Inflammatory macrophage (primary cell): ENCODE measurements at places on chromosomes 11 and 22.

DNA sequence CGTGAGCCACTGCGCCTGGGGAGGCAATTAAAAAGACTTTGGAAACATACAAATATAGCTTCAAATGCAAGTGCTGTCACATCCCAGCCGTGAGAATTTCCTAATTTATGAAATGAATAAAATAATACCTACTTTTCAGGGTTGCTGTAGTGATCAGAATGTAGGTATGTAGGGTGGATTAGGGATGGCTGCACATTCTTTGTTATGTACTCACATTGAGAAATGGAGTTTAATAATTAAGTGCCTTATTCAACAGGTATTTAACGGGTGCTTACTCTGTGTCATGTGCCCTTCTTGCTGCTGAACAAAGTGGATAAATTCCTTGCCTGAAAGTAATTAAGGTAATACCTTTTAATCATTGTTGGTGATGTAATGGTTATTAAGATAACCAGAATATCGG lies 37.0 kb downstream of the MMP7 start:
- no peak for DNase-seq

DNA sequence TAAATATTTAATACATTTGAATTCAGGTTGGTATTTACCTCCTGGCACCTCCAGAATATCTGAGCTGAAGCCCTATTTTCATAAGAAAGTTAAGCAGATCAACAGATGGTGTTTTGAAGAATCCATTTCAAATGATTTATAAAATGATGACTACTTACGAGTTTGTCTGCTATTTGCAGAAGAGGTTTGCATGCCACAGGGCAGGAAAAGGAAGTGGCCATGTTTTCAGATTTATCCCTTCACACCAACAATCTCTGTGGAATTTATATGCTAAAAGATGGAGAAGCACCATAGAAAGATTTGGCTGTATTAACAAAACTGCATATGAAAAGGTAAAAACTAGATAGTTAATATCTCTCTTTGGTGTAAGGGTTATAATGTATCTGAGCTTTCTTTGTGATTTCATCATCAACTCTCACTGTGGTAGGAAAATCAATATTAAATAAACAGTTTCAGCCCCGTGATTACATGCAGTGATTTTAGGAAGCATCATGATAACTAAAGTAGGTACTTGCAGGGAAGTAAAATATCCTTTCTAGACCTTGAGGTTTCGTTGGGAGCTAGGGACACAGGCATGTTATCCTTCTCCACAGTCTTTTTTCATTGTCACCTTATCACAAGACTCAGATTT lies 2.6 kb downstream of the BMAL1 start:
- no peak for DNase-seq

- no peak for DNase-seq
Measured at GRCh38 chr11:88683024-88683423, 345.5 kb upstream of the CTSC start.

DNA sequence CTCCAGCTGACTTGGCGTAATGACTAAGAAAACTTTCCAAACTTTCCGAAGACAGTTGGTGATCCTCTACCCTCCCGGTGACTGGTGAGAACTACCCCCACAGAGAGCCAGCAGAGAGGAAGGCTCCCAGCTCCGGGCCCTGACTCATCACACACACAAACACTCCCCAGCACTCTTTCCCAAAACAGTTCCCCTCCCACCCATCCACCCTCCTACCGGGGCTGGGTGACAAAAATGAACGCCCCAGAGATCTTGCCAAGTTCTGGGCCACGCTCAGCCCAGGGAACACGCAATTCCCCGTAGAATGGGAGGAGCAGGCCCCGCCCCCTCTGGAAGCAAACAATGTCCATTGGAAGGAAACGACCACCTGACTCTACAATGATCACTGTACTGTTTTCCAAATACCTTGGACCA lies 21.3 kb upstream of the JAM3 start:
- no peak for DNase-seq

- DNase-seq, result no peak
Measured at GRCh38 chr22:34567367-34567766, 498.6 kb upstream of the ISX start.

- DNase-seq, result no peak
Measured at GRCh38 chr22:33389936-33390335, 331.8 kb upstream of the SYN3 start.

DNA sequence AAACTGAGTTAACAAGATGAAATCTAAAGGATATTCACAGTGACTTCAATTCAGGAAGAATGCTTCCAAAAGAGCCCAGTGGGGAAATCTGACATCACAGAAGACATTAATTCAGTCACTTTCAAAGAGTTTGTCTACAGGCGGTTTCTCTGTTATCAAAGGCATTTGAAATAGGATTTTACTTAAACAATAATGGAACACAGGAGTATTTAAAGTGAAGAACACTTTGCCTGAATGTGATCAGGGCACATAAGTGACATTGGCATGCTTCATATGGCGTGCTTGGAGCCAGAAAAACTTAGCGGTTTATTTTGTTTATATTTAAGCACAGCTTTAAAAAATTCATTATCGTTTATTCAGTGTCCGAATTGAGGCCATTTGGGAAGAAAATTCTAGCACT lies 52.9 kb downstream of the PANX1 start:
- DNase-seq, result no peak

DNA sequence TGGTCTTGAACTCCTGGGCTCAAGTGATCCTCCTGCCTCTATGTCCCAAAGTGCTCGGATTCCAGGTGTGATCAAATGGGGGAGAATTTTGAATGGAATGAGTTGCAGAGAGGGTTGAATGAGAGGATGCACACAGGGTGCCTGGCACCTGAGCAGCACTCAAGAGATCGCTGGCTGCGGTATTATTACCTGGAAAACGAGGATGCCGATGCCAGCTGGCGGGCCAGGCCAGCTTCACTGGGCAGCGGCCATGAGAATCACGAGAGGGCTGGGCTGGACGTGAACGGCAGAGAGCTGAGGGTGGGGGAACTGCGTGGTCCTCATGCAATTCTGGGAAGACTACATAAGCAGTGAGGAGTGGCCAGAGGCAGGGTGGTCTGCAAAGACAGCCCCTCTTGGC lies 2.9 kb downstream of the MGAT3 start:
- no peak for DNase-seq

DNA sequence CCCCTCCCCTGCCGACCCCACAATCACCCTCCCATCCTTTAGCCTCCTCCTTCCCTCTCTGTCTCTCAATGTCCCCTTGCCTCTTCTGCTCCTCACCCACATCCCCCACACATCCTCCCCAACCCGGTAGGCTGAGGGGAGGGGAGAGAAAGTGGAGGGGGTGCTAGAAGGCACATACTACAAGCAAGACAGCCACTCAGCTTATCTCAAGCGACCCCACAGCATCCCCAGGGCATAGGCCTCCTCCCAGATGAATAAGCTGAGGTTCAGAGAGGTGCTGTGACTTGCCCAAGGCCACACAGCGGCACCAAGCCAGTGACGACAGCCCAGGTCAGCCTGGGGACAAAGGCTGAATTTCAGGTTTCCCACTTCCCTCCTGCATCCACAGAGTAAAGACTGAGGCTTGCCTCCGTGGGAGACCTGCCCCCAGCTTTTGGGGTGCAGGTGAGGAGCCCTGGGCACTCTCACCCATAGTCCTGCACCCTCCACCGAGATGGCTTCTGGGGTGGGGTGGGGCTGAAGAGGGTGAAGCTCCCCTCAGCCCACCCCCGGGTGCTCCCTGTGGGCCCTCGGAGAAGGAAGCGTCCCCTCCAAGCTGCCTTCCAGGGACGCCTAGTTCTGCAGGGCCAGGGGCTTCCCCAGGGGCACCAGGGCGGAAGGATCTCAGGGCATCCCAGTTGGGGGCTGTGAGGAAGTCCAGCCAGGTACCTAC lies 511 bp downstream of the RAC2 start:
- no peak for DNase-seq

GRCh38 chr11:92533657-92534335 lies 309.2 kb downstream of the FAT3 start:
- DNase-seq, result no peak

GRCh38 chr11:44507896-44508445 lies 57.5 kb upstream of the CD82 start:
- DNase-seq, result no peak

GRCh38 chr11:8863838-8864237 lies 47.2 kb upstream of the AKIP1 start:
- DNase-seq, result no peak

- peak; percentile 40 for DNase-seq
Measured at GRCh38 chr11:34280945-34281872, 76.6 kb downstream of the ABTB2 start.

GRCh38 chr11:61571869-61572268 lies 9.0 kb downstream of the SYT7 start:
- DNase-seq, result no peak

GRCh38 chr11:69167916-69168691 lies 12.4 kb downstream of the SMIM38 start:
- DNase-seq, result no peak

GRCh38 chr11:46429717-46430116 lies 38.1 kb upstream of the CHRM4 start:
- no peak for DNase-seq

- no peak for DNase-seq
Measured at GRCh38 chr11:11250470-11250869, 102.6 kb downstream of the CSNK2A3 start.

- DNase-seq, result peak; percentile 75
Measured at GRCh38 chr11:124793466-124794278, 6.5 kb downstream of the MSANTD2 start.

DNA sequence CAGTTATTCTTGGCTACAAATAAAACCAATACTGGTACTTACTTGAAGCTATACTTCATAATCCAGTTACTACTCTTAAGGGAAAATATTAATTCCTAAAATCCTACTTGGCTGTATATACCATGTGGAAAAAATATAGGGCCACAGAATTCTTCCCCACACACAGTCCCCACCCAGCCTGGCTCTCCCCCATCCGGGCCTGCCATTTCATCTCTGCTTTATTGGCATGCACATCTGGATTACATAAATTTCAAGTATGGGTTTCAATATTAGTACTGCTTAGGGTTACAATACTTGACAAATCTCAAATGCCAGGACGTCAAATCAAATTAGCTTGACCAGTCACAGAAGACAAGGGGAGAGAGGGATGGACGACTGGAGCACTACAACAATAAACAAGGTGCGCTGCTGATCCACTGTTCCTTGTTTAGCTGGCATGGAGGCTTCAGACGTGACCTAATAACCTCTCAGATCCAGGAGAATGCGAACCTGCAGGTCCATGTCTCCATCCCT lies 81.4 kb downstream of the ABTB2 start:
- DNase-seq, result no peak

GRCh38 chr11:94938095-94939055 lies 35.0 kb downstream of the CWC15 start:
- DNase-seq, result no peak

GRCh38 chr11:96001037-96001436 lies 77.1 kb upstream of the MTMR2 start:
- no peak for DNase-seq

- no peak for DNase-seq
Measured at GRCh38 chr11:87007963-87008362, 29.8 kb upstream of the TMEM135 start.

- no peak for DNase-seq
Measured at GRCh38 chr11:117750357-117750756, 46.7 kb downstream of the DSCAML1 start.

GRCh38 chr11:84372381-84372950 lies 1086.3 kb upstream of the CCDC90B start:
- no peak for DNase-seq

GRCh38 chr11:64887234-64887756 lies 8.9 kb upstream of the EHD1 start:
- no peak for DNase-seq

DNA sequence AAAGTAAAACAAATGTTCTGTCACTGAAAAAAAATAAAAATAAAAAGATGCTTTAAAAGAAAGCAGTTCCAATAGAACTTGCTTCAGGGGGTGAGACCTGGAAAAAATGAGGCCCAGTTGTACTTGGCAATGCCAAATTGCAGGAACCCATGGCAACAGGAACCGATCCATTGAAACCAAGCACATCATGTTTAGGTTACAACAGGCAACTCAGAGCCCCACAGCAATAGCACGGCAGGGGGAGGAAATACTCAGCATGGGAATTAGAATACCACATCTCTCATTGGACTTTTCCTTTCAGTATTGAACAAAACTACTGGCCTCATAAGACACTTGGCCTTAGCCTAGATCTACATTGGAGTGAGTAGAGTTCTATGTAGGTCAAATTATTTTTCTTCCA lies 84.3 kb downstream of the MSANTD4 start:
- no peak for DNase-seq

DNA sequence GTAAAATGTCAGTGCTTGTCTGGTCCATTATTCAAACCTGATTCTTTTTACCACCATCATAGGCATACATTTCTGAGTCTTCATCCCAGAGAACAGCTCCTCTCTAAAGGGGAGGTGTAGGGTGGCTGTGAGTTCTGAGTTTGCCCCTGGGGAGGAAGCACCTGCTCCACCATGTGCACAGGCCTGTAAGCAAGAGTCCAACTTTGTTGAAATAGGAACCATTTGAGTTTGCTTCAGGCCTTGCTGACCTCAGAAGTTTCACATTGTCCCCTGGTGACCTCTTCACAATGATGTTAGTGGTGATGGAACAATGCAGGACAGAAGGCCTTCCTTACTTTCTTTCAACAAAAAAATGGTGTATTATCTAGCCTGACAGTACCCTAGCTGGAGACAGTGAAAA lies 54.6 kb upstream of the TOP3B start:
- DNase-seq, result no peak

DNA sequence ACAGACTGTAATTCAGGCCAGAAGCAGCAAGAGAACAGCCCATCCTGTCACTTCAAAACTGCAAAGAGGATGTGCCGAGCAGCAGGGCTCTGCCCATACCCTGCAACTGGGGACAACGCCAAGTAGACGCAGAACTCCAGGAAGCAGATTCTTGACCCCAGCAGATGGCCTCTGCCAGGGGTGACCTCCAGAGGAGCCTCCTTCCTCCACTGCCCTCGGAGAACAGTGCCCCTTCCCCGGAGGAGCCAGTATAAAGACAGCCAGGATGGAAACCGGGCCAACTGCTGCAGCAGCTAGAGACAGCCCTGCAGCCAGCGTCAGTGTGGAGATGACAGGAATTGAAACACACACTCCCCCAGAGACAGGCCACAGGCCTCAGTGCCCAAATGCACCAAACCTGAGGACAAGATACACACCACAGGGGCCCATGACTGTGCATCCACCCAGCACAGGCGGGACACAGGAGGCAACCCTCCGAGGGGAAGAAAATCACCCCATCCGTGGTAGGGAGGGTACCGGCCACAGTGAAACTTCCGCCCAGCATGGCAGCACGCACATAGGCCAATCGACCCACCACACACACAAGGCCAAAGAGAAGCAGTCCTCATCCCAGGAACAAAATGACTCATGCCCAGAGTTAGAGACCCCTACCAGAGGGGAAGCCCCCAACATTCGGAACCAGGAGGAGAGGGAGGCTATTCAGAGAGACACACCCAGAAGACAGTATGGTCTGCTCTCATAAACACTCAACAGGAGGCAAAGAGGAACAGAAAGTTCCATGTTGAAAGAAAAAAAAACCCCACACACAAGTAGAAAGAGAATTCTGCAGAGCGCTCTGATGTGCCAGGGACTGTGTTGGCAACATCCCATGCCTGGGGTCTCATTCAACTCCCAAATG lies 5.6 kb downstream of the AHNAK start:
- DNase-seq, result peak; percentile 56
